Activated naive CD8-positive, alpha-beta T cell treated with anti-CD3 and anti-CD28 coated beads, Interleukin-2, amount 10 ng/mL, durations not matched to agents 7 days and 5 days (primary cell): ENCODE measurements at places on chromosomes 2 and 18.
A peak's percentile ranks its signal among the peaks of the same experiment; 100 is the strongest.

- DNase-seq: no peak
These were observed 117.0 kb downstream of the ZBTB7C start for GRCh38 chr18:48292229-48292628.

DNA sequence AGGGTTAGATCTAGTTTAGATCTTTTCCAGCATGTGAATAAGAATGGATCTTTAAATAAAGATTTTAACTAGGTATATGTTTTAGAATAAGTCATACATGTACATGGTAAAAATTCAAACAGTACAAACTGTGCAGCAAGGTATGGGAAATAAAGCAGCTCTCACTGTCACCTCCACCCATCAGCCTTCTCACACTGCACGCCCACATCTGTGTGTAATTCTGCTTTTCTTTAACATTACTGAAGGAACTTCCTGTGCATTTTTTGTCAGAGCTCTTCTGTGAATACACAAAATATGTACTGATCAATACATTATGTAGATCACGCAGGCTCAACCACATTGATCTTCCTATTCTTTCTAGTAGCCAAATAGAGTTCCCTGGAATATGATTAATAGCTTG, 3.4 kb downstream of the CASP8 start:
- no peak for DNase-seq

- peak; percentile 34 for DNase-seq
These were observed 891.6 kb upstream of the ZEB2 start for GRCh38 chr2:145411493-145411892.

DNA sequence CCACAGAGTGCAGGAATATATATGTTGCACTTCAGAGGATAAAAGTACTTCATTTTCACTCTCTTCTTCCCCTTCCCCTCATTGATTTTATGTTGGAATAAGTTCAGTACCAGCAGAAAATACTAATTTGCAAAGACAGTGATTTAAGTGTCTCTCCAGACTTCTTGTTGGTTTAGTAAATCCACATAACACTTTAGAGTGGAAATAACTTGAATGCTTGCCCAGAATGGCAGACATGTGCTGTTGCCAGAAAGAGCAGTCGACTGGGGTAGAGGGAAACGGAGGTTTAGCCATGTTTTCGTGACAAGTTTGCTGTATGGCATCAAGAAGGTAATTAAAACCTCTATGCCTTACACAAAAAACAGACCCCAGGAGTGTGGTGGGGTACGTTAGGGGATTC, 246.0 kb upstream of the CXCR4 start:
- no peak for DNase-seq

DNA sequence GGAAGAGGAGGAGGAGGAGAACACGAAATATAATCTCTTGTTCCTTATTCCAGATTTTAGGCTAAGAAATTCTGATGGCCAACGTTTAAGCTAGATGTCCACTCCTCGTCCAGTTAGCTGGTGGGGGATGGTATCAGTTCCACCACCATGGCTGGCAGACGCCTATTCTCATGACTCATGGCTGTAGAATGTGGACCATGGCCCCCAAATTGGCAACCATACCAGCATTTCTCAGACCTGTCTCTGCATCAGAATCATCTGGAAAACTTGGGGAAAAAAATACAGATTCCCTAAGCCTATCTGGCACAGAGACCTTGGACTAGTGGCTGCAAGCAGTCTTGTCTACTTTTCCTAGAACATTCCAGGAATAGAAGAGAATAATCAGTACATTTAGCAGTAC, 267.7 kb upstream of the SIX2 start:
- DNase-seq: no peak

DNA sequence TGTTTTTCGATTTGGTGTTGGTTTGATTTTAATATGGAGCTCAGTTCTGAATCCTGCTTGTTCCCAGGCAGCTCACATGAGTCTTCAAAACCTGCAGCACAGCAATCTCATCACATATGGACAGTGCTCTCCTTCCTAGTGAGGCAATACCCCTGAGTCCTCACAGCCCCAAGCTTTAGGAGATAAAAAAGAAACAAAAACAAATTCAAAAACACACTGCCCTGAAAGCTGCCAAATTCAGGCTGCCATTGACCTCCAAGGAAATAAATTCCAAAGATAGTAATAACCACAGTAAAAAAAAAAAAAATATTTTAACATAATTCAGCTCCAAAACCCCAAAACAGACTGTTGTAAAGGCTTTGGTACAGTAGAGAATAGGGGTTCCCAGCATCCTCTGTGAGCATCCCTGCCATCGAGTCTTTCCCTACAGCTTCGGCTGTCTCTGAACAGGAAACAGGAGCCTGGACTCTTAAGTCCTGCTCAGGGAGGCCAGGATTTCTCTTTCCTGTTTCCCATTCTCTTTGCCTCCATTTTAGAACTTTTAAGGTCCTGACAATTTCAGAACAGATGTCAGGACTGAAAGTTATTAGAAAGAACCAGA, 14.7 kb upstream of the SP3 start:
- no peak for DNase-seq

DNA sequence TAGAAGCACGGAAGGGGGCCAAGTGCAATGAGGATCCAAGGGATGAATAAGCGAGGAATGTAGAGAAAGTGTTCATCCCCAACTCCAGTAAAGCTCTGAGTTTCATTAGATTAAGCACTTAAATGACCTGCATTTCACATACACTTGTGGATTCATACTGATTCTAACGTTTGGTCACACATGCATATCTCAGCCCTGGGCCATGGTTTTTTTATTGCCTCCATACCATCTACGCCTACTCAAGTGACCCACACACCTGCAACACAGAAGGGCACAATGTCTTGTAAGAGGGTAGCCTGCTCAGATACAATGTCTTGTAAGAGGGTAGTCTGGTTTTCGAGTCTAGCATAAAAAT, 566 bp upstream of the MRPS5 start:
- DNase-seq: no peak

GRCh38 chr18:59923539-59924196, 23.9 kb downstream of the PMAIP1 start:
- DNase-seq: no peak

GRCh38 chr2:196821195-196821594, 12.0 kb upstream of the C2orf66 start:
- DNase-seq: no peak

GRCh38 chr2:164969909-164970690, 14.8 kb upstream of the SLC38A11 start:
- DNase-seq: no peak

- no peak for DNase-seq
These were observed 168.9 kb upstream of the EPC2 start for GRCh38 chr2:148475626-148476025.

- DNase-seq: no peak
These were observed 767.4 kb downstream of the MBD2 start for GRCh38 chr18:53457068-53457467.

GRCh38 chr2:31859959-31860358, 150.8 kb downstream of the MEMO1 start:
- no peak for DNase-seq

- DNase-seq: no peak
These were observed 3.9 kb downstream of the MAPRE2 start for GRCh38 chr18:35045121-35045520.

- no peak for DNase-seq
These were observed 45.2 kb upstream of the PDCL3 start for GRCh38 chr2:100517556-100517955.

DNA sequence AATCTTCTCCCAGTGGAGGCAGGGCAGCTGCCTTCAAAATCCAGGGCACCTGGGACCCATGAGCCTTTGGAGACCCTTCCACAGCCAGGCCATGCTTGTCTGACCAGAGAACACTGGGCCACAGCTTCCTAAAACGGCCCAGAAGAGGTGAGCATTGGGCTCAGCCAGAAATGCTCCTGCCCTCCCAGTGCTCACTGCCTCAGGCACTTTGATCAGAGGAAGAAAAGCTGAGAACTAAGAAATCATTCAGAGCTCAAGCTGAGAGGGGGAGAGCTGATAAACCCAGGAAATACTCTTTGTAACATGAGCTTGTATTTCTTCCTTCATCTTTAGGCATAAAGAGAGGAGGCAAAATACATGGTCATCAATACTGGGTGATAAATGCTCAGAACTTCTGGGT, 365.5 kb upstream of the KLHL29 start:
- DNase-seq: no peak

DNA sequence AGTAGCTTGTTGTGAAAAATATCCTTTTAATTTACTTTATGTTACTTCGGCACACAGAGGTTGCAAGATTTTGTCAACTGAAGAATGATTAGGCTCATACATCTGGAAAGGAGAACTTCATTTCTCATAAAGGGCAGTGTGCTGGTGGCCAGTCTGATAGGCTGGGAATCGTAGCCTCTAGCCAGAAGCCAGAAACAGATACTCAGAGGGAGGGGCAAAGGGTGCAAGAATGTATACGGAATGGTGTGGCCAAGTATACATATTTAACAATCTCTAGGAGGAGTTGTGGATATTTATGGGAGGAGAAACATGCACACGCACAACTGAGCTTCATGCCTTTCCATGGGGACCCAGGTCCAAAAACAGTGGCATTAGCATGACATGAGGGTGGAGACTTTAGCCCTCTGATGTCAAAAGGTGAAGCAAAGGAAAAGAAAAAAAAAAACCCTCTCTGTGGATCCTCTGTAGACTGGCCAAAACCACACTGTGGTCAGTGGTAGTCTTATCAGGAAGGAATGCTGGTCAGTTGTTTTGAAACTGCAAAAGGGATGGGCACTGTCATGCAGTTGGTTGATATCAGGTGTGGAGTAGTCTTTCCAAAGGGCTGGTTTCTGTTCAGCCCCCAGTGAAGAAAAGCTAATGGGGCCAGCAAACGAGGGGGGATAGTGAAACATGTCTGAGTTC, 34.9 kb upstream of the APCDD1 start:
- no peak for DNase-seq

DNA sequence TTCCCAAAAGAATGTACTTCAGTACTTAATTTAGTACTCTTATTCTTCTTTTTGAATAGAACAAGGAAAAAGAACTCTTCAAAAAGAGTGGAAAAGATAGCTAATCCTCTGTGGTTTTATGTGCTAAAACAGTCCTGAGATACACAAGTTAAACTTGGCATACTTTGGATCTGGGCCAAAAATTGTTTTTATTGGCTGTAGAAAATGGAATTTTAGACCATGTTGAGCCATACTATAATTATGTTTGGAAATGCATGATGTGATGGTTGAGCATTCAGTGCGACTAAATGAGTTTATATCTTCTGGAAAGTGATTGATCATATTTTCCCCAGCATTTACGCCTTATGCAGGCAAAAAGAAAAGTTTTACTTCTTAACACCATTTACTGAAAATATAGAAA, 18.0 kb upstream of the PDE1A start:
- no peak for DNase-seq

DNA sequence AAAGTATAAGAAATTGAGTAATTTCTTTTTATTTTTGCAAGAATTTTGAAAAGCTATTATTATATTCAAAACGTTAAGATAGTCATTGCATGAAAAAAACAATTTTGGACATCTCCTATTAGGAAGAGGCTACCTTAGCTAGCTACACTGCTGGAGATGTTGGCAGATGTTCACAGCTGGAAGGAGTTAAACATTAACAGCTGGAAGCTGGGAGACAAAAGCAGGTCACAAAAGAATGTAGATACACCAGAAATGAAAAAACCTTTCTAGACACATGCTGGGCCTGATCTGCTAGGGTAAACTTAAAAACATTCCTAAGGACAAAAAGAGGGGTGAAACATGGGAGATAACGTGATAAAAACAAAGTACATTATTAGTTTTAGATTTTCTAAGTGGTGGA, 84.4 kb downstream of the SESTD1 start:
- no peak for DNase-seq

DNA sequence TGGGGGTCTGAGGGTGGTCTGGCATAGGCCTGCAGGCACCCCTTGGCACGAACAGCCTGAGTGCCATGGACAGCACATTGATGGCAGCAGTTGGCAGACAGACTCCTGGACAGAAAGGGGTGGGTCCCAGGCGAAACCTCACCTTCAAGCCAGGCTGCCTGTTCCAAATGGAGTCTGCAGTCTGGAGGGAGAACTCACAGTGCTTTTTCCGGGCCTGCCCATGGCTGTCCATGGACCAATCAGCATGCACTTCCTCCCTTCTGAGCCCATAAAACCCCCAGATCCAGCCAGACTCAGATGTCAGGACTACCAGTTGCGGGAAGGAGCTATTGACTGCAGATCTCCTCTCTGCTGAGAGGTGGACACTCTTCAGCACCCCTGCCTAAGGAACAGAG, 694.6 kb upstream of the ACVR2A start:
- DNase-seq: no peak

DNA sequence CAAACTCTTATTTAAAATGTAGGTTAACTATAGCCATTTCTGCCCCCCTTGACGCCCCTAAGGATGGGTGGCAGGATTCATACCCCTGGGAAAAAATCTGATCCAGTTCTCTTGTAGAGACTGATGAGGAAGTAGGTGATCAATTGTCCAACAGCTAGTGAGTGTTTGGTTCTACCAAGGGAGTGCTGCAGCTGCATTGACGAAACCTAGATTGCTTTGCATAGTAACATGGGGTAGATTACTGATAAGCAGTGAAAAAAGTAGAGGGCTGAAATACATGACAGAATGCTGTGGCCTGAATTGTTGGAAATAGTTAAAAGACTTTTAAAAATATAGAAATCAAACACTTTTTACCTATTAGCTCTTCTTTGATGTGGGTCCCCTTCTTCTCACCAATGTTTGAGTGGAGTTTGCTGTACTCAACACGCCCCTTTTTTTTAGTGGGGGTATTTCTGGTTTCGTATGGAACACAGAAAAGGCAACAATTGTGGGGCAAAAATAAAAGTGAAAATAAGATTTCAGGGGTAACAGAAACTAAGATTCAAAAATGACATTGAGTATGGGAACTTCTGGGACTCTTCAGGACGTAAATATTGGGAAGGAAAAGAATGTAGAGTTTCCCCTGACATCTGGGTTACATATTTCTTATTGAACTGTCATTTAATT, 66.2 kb downstream of the MAIP1 start:
- DNase-seq: no peak

DNA sequence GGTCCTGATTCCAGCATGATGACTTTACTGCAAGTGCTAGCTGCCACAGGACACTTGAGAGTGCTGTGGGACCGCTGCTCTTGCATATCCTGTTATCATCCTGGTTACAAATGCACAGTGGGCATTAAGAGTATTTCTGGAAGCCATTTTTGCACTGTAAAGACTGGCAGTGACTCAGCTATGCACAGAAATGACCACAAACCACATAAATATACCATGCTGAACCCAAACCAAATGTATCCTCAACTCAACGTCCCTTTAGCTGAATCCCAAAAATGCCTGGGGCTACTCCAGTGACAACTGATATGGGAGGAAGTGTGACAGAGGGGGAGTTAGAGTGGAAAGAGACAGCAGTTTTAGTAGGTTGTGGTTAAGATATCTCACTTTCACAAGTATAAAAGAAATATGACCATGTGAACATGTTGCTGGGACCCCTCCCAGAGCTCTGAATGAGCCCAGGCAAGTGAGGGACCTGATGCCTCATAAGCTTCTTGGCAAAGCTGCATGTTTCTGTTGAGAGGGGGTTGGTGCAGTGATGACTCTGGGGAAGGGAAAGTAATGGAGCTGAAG, 37.3 kb downstream of the RHBDD1 start:
- no peak for DNase-seq

GRCh38 chr2:74596584-74596983, 42.1 kb downstream of the DOK1 start:
- no peak for DNase-seq
